ENCODE measurements at places on chromosomes 11 and 22.
A peak's percentile ranks its signal among the peaks of the same experiment; 100 is the strongest.

DNA sequence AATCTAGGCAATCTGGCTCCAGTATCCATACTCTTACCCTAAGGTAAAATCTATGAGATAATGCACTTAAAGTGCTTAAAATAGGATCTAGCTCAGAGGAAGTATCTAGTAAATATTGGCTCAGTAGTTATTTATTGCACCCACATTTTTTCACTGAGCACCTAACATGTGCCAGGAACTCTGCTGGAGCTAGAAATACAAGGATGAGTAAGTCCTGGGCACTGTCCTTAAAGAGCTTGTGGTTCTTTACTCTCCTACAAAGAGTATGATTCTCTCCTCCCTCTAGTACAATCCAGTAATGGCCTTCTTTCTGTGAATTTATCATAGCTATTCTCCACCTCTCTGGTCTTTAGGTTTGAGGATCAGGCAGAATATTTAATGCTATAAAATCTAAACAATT lies 59.2 kb downstream of the DEUP1 start:
- no peak for DNase-seq

DNA sequence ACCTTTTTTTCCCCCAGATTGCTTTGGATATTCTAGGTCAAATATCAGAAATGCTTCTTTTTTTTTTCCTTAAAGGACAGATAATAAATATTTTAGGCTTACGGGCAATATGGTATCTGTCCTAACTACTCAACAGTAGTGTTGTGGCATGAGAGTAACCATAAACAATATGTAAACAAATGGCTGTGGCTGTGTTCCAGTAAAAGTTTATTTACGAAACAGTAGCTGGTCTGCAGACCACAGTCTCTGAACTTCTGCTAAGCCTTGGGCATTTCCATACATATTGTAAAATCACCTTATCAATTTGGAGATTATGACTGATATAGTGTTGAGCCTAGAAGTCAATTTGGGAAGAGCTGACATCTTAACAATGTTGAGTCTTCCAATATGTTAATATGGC lies 139.0 kb upstream of the PITPNB start:
- no peak for DNase-seq

GRCh38 chr22:38284042-38284402 lies 11.2 kb upstream of the TMEM184B start:
- no peak for DNase-seq

DNA sequence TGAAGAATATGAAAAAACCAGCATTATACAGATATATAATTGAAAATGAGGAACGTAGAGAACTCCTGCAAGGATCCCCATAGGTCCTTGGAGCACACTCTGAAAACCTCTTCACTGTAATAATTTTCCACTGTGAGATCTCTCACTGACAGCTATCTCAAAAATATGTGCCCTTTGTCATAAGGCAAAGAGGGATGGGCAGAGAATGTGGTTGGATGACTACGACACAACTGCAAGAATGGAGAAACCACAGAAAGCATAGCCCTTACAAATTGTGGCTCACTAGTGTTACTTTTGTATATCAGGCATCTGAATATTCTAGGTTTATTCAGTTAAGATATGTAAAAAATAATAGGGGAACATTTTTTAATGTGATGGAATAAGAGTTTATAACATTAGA lies 7.9 kb upstream of the CTSC start:
- DNase-seq: no peak

- DNase-seq: no peak
These were observed 534 bp downstream of the WNT7B start for GRCh38 chr22:45976254-45977002.

GRCh38 chr11:78825591-78826020 lies 250.9 kb upstream of the NARS2 start:
- no peak for DNase-seq

GRCh38 chr11:124920870-124921609 lies 2.0 kb downstream of the HEPN1 start:
- DNase-seq: peak; percentile 46

DNA sequence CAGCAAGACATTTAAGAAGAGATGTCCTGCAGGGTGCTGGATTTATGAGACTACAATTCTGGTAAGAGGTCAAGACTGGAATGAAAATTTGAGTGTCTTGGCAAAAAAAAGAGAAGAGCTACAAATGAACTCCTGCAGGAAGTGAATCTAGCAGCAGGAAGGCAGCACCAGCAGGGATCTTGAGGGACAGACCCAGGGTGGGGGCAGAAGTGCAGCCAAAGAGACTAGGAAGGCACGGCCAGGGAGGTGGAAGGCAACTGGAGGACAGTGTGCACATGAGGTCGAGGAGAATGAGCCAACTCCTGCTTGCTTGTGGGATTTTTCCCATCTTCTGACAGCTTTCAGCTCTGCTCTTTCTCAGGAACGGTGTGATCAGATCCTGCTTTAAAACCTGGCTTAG lies 263.2 kb downstream of the BUD13 start:
- DNase-seq: no peak

- no peak for DNase-seq
These were observed 76.7 kb downstream of the TRIM29 start for GRCh38 chr11:120061036-120061760.
